Stimulated activated CD8-positive, alpha-beta memory T cell treated with anti-CD3 and anti-CD28 coated beads, Interleukin-15, amount 100 ng/mL, for 4 hours (primary cell): ENCODE measurements at places on chromosomes 7 and 10.

DNA sequence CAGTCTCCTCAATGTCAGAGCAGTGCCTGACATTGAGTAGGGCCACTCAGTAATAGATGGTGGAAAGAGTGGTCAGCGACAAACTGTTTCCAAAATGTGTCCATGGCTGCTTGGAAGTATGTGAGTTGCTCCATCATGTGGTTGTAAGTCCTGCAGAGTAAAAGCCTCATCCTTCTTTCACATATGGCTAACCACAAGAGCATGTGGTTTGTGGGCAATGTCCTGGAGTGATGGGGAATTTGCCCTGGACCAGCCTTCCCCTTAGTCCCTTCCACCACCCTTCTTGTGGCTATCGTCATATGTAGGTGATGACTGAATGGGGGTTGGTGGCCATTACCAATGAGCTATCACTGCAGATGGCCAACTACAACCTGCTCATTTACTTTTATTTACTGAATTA, 33.0 kb upstream of the PLXNA4 start:
- DNase-seq, result no peak

DNA sequence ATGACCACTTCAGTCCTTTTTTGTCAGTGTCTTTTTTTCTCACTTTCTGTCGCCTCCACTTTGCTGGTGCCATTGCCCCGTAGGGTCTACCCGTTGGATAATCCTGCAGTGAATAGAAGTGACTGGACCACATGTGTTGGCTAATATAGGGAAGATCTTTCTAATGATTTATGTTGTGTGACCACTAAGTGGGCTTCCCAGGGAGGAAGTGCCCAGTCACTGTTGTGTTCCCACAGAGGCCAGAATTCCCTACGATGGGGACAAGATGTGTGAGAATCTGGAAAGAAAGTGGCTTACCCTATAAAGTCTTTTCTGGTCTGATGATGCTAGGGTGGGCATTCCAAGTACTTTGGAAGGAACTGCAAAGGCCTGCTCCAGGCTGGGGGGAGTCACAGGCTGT, 28.4 kb upstream of the SMC3 start:
- no peak for DNase-seq

- DNase-seq, result no peak
These were observed 1472.6 kb upstream of the CELF2 start for GRCh38 chr10:9545073-9545472.

- DNase-seq, result no peak
These were observed 92.5 kb upstream of the PITRM1 start for GRCh38 chr10:3265088-3265487.

- no peak for DNase-seq
These were observed 36.2 kb downstream of the LIMK1 start for GRCh38 chr7:74119831-74120230.

DNA sequence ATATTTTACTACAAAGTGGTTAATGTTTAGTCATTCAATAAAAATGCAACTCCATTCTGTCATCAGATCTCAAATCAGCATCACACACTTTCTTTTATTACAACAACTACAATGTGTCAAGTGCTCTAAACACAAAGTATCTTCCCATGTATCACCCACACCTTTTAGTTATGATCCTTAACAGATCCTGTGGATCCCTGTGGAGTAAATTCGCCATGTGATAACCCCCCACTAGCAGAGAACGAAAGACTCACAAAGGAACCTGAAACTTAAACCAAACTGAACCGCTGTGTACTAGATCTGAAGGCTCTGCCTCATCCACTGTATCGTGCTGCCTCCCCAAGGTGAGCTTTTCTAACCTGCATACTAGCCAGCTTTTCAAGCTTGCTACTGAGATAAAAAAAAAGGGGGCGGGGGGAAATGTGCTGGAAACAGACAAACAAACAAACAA, 1.7 kb downstream of the DPY19L1 start:
- no peak for DNase-seq

GRCh38 chr7:90599892-90600555, 3.9 kb downstream of the CDK14 start:
- DNase-seq, result no peak

DNA sequence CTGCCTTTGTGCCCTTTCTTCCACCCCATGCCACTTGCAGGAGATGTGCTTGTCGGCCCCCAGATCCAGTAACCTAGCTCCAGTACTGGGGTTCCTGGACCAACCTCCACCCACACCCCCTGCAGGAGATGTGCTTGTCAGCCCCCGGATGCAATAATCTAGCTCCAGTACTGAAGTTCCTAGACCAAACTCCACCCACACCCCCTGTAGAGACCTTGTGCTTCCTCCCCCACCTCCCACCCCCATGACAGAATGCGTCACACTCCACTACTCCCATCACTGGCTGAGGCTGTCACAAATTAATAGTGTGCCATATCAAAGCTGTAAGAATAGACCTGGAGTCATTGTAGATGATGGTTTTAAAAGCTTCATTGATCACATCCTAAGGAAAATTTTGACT, 185.0 kb downstream of the BICC1 start:
- no peak for DNase-seq

DNA sequence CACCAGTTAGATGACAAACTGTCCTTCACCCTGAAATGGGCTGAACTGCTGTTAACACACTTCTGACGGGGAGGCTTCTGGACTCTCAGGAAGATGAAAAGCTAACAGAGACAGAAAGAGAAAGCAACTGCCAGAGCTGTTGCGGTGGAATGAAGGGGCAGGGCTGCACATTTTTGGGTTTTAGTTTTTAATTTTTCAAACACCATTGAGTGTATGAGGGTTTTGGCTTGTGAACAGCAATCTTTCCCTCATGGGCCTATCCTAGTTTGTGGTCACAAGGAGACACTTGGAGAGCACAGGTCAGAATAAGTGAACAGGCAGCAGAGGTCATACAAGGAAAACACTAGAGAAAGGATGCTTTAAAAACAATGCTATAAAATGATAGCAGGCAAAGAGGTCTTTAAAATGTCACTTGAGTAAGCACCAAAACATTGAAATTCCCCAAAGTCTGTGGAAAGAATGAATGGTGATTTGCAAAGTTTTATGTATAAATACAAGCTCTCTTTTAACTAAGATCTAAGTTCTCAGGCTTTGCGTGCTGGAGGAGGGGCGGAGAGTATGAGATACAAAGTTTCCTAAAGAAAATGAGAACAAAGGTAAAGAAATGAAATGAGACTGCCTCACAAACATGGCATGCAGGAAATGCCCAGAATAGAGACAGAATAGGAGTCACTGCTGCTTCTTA, 101.4 kb upstream of the GLI3 start:
- DNase-seq, result no peak

DNA sequence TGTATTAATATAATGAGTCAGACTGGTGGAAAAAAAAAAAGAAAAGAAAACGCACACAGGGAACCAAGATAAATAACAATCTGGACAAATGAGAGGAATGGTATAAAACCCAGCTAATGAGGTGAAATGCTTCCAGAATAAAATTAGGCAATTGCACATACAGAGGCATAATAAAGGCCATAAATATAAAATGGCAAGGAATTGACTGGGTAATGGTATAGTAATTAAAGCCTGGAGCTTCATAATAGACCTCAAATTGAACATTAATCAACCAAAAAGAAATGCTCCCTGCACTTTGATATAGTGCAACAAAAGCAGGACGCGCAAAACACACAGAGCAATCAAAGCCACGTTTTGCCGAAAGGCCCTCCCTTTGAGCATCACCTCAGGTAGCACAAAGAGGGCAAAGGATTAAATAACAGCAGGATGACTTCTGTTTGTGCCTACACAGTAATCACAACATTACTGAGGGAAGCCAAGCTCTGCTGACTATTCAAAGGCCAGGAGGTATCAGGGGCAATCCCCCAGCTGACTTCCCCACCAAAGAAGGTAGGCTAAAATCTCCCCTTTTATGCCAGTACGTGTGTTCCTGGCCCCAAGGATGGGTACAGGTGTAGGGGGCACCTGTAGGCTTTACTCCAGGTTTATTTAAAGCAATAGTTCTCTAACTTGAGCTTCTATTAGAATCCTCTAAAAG, 343.7 kb downstream of the ELMO1 start:
- no peak for DNase-seq

GRCh38 chr10:110475722-110476515, 21.8 kb upstream of the DUSP5 start:
- no peak for DNase-seq

DNA sequence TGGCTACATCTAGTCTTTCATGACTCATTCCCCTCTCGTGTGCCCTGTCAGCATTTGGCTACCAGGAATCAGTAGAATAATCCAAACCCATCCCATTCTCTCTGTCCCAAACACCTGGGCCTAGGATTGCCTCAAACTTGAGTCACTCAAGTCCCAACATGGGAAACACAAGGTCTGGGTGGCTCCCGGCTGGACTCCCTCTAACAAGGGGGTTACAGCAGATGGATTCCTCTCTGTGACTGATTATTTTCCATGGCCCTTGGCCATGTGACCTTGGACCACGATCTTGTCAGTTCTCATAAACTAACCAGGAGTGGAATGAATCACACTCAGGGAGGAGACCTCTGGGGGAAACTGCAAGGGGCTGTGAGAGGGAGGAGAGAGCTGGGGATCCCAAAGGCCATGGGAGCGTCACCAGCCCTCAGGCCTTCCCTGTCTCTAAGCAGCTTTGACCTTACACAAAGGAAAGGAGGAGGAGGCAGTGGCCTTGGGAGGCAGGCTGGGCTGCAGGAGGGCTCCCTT, 533.1 kb downstream of the KCNMA1 start:
- DNase-seq, result no peak

GRCh38 chr10:53269482-53269881, 496.9 kb upstream of the MBL2 start:
- no peak for DNase-seq

DNA sequence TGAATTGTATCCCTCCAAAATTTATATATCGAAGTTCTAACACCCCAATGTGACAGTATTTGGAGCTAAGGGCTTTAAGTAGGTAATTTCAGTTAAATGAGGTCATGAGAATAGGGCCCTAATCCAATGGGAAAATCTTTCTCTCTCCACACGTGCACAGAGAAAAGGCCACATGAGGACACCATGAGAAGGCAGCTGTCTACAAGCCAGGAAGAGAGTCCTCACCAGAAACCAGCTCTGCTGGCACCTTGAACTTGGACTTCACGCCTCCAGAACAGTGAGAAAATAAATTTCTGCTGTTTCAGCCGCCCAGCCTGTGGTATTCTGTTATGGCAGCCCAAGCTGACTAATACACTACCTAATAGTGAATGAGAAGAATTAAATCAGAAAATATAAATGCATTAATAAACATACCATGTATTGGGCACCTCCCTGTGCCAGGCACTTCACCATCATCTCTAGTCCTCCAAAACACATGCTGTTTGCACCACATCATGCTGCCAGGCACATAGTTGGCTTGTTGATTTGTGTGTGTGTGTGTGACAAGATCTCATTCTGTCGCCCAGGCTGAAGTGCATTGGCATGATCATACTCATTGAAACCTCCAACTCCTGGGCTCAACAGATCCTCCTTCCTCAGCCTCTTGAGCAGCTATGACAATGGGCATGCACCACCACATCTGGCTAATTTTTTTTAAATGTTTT, 9.1 kb upstream of the TOMM7 start:
- no peak for DNase-seq

- no peak for DNase-seq
These were observed 119.3 kb upstream of the CHST15 start for GRCh38 chr10:124212702-124213101.

DNA sequence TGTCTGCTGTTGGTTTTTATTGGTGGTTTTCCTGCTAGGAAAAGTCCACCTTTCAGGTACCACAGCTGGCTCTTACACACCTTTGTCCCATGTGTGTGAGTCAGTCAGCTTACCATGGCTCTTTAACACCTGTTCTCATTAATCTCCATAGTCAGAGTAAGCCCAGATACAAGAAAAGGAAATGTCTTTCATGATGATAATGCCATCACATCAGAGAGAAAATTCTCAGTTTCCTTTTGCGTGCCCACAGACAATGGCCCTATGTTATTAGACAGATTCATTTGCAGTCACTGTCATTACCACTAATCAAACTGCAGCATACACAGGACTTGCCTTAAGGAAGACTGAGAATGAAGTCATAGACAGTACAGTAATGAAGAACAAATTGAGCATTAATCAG, 1583.6 kb upstream of the LRRTM3 start:
- DNase-seq, result no peak

DNA sequence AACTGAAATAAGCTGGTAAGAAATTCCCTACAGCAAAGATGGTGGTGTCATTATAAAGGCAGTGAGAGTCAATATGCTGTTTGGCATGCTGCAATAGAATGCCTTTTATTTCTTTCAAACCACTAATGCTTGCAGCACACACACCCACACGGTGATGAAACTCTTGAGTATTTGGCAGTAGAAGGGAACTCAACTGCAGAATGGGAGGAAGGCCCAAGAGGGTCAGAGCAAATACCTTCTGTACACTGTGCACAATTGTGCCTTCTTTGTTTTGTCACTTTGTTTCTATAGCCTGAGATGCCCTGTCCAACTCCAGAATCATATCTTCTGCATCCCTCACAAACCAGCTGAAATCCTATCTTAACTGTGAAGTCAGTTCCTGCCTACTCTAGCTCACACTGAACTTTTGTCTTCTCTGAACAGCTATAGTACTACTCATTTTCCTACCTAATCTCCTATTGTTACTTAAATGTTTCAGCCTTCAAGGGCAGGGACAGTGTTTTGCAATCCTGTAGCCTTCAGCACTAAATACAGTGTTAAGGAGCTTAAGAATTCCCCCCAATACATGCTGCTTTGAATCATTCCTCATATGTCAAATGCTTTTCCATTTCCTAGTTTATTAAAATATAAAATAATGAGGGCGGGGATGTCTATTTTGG, 22.2 kb downstream of the MMS19 start:
- DNase-seq, result no peak

DNA sequence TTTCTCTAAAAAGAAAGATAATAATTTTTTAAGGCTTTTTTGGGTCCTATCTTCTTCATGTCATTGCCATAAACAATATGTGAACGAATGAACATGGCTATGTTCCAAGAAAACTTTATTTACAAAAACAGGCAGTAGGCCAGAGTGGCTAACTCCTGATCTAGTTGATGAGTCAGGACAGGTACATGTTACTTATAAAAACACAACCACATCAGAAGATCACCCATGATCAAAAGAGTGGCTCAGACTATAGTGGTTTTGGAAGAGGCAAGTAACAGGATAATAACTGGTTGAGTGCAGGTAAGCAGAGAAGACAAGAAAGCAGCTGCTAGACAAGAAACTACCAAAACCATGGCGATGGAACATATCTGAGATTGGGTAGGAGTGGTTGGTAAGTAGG, 468.7 kb downstream of the KCNMA1 start:
- no peak for DNase-seq

DNA sequence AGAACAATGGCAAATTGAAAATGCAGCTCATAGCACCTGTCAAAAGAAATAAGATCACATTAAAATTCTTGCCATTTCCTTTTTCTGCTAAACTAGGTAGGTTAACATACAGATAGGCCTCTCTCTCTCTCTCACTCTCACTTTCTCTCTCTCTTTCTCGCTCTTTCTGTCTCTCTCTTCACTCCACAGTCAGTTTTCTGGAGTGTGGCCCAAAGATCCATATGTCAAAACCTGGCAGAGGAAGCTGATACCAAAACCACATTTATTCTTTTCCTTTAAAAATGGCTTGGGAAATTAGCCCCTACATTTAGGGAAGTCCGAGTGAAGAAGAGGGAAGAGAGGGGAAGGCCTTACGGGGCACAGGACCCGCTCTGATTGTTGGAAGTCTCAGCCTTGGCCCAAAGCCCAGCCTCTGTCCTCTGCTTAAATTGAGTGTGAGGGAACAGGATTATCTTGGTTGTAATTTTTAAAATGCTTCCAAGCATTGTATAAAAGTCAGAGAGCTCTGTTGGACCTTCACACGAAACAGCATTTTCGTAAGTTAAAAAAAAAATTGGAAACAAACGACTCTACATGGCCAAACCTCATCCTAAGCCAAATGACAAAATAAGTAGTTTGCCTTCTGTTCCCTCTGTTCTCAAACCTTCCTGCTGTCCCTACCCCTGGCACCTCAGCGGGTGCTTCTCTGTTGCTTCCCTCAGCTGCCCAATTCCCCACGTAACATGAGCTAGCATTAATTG, 83.2 kb downstream of the FRMD4A start:
- DNase-seq, result no peak
